ENCODE measurements at places on chromosomes 1 and 21. TPM values are rescaled to one million over a fixed set of nuclear protein-coding genes. Genes with fewer than 3 reads are reported as not detected.

Gene BEST4
- not detected for total RNA-seq

Gene CD101
- total RNA-seq: 0.42 TPM

Gene PSRC1
- 5.3 TPM for total RNA-seq

Gene LCE3E
- total RNA-seq: not detected

Measured in esophagus muscularis mucosa (tissue), 4 donors.